IMR-90 (cell line): ENCODE measurements at places on chromosomes 2 and 18.

DNA sequence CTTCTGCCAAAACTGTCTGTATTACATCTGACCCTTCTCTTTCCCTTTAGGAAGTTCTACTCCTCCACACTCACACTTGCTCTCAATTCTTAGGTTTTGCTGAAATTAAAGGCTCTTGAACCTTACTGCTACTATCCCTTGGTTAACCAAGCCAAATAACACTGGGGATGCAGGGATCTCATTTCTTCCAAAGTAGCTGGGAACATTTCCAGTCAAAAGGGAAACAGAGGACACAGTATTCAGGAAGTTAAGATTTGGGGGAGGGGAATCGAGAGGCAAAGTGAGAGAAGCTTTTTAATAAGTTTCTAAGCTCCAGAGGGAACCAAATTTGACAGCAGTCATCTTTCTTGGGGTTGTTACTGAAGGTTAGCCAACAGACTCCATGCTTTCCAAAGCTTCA is 6.2 kb downstream of the SEPTIN2 start:
- DNase-seq = no peak

- no peak for DNase-seq
Observed at GRCh38 chr2:19837235-19837766, 64.5 kb downstream of the TTC32 start.

- DNase-seq = no peak
Observed at GRCh38 chr18:8948011-8948410, 154.5 kb upstream of the NDUFV2 start.

GRCh38 chr2:239164335-239164871 is 236.4 kb downstream of the HDAC4 start:
- DNase-seq = no peak

- DNase-seq = no peak
Observed at GRCh38 chr2:217755027-217755745, 247.6 kb downstream of the TNS1 start.

GRCh38 chr2:137838255-137839092 is 125.8 kb upstream of the HNMT start:
- peak; percentile 49 for DNase-seq

- peak; percentile 85 for DNase-seq
Observed at GRCh38 chr2:68441179-68441993, 25.7 kb downstream of the FBXO48 start.

GRCh38 chr2:82665691-82666090 is 1793.4 kb downstream of the SUCLG1 start:
- DNase-seq = no peak

DNA sequence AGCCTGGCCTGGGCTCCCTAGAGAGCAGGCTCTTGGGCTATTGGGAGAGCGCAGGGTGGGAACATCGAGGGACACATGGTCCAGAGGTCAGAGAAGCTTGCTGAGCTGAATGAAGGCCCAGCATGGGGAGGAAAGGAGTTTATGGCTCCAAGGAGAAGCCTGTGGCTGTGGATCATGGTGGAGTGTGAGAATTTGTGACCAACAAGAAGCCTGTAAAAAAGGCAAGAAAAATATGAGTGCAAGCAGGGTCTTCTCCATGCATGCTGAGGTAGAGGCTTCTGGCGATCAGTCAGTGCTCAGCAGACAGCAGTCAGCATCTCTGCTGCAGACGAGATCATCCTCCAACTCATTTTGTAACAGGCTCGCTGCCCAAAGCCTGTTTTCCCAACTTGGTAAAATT is 1.3 kb upstream of the SCYGR3 start:
- DNase-seq = no peak

DNA sequence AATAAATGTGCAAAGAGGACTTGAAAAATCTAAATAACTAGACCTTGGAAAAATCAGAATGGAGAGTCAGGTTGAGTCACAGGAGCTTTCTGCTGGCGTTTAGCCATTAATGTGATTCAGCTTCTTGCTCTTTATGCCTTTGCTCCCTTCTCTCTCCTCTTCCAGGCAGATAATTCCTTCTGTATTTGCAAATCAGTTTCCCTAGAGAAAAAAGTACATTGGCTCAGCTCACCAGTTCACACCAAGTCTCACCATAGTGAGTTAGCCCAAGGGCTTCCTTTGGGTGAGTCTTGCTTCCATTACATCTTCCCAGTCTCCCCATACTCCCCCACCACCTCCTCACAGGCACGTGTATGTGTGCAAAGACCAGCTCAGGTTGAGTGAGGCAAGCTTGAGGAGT is 73.6 kb downstream of the CYBRD1 start:
- DNase-seq = peak; percentile 95

DNA sequence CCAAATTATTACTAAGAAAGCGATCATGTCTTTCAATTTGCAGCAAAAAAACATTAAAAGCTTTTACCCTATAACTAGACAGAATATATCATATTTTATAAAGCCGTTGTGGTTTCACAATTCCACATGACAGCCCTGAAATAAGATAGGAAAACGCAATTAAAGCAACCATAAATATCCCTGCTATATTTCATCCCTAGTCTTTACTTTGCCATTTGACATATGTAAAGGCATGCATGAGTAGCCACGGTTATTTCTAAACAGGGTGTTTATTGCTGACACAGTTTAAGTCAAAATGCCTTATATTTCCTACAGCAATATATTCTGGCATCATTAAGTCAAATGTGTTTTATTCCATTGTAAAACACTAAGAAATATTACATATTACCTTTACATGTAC is 239.9 kb downstream of the DSEL start:
- no peak for DNase-seq

- no peak for DNase-seq
Observed at GRCh38 chr2:73032702-73033097, 38.8 kb downstream of the SFXN5 start.

DNA sequence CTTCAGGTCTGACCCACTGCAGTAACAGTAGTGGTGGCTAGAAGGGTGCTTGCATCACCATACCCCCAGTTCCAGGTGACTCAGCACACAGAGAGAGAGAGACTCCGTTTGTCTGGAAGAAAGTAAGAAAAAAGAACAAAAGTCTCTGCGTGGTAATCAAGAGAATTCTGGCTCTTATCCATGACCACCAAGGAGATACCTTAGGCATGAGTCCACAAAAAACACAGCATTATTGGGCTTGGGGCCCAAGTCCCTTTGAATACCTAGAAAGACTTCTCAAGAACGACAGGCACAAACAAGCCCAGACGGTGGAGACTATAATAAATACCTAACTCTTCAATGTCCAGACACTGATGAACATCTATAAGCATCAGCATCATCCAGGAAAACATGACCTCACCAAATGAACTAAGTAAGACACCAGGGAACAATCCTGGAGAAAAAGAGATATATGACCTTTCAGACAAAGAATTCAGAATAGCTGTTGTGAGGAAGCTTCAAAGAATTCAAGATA is 21.7 kb upstream of the BAZ2B start:
- peak; percentile 91 for DNase-seq

DNA sequence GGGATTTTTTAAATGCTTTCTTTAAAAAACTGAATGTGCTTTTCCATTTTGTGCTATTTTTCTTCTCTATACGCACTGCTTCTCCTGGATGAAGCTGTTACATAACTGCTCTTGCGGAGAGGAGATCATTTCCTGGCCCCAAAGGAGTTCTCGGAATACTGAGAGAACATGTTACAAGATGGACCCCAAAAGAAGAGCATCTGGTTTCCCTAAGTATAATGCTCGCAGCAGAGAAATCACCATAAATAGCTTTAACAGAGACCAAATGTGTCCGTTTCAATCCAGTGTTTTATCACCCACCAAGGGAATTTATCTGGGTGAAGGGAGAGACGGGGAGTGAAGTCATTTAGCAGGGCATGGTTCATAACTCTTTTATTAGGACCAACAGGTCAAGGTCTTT is 80.1 kb downstream of the RBM43 start:
- DNase-seq = no peak
